ENCODE measurements at places on chromosomes 3 and 15.

GRCh38 chr3:86815880-86816279 is 175.1 kb downstream of the VGLL3 start:
- no peak for DNase-seq

DNA sequence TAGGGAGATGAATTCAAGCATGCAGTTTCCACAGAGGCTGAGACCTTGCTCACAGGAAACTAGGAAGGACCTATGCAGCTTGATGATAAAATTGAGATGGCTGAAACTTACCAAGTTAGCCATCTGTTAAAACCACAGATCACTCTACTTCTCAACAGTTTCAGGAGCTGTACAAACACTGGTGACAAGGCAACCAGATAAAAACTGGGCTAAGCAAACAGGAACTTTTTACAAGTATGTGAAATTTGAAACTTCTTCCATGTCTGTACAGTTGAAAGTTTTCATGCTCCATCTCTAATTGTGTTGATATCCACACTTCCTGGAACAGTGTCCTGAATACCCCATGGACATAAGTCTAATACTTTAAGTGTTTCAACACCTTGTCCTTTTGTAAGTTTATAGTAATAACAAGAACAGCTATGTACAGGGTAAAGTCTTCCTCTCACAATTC is 78.2 kb downstream of the FAIM start:
- DNase-seq: peak; percentile 88

DNA sequence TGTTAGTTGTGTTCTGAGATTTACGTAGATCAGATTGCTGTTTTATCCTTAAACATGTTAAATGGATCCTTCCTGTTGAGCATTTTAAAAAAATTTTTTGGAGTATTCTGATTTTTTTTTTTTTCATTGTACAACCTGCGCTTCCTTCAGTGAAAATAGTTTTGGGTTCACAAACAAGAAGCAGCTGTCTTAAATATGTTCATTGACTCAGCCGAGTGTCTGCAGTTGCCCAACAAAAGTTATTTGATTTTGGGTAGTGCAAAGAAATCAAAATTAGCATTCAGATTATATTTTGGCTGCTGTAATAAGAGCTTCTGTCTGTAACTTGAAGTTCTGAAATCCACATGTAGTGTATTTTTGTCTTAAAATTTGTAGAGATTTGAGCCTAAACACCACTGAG is 148.2 kb downstream of the BBX start:
- no peak for DNase-seq

DNA sequence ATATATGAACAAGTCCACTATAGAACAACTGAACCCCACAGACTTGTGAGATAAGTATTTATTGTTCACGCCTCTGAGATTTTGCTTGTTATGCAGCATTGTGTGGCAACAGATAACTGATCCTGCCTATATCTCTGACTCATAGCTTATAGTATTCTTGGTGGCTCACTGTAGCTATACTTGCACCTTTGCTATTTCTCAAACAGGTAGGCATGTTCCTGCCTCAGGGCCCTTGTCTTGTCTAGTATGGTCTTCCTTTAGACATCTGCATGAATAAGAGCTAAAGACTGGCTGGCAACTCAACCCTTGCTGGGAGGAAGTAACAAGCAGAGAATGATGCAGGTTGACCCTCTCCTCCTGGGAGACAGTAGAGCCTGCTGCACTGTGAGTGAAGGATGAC is 256.1 kb downstream of the CHST2 start:
- no peak for DNase-seq

GRCh38 chr15:58527573-58528187 is 95.9 kb downstream of the LIPC start:
- DNase-seq: no peak

GRCh38 chr3:198071602-198072287 is 111.7 kb downstream of the LMLN start:
- DNase-seq: peak; percentile 98

DNA sequence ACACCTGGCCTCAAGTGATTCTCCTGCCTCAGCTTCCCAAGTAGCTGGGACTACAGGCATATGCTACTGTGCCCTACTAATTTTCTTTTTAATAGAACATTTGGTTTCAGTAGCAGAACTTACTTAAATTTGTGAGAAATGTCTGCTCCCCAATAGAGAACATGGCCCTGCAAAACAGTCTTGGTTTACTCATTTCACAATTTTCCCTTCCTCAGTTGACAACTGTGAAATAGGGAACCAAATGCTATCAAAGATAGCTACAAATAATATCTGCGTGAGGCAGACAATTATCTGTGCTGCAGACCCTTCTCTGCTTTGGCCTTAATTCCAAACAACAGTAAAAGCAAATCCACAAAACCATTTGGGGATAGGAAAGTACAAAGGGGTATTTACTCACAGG is 22.6 kb downstream of the METTL6 start:
- no peak for DNase-seq

DNA sequence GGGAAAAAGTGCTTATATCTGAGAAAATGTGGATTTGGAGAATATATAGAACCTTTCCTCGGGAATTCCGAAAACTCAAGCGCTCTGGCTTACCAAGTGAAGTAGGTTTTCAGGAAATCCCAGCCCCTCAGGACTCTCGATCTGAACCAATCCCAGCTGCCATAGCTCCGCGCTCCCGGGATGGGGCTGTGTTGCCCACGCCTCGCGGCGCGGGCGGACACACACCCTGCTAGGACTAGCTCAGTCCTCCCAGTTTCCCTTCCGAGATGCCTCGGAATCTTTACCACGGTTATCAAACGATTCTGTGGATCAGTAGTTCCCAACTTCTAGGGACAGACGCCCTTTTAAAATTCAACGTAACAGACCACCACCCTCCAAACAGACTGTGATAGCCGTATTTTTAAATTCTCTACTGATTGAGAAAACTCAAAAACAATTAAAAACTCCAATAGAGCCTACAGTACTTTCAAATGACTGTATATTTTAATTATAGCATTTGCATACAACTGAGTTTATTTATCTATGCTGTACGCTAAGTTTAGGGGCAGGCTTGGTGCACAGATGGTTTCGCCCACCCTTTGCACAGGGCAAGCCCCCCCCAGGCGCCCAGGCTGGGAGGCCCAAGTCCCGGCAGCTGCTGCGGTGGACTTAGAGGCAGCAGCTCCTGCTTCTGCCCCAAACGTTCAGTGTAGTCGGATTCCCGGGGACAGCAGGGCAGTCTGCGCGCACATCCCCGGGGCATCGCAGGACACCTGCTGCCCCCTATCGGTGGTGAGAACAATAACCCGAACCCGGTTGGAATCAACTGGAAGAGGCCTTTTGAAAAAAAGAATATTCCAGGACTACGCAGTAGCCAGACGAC is 52.3 kb downstream of the CCDC54 start:
- peak; percentile 75 for DNase-seq

- DNase-seq: no peak
Observed at GRCh38 chr15:69665641-69666111, 213.1 kb downstream of the RPLP1 start.

DNA sequence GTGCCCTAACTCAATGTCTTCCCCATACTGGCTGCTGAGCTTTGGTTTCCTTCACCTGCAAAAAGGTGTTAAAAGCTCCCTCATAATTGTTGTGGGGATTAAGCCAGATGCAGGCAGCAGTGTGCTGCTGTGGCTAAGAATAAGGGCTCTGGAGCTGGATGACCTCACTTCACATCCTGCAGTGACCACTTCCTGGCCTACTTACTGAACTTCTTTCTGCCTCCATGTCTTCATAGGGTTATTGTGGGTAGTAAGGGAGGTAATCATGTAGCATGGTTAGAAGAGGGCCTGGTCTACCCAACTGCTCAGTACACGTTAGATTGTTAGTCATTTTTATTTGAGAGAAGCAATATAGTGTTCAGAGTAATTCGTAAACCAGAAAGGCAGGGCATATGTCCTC is 18.4 kb downstream of the GYG1 start:
- DNase-seq: no peak

DNA sequence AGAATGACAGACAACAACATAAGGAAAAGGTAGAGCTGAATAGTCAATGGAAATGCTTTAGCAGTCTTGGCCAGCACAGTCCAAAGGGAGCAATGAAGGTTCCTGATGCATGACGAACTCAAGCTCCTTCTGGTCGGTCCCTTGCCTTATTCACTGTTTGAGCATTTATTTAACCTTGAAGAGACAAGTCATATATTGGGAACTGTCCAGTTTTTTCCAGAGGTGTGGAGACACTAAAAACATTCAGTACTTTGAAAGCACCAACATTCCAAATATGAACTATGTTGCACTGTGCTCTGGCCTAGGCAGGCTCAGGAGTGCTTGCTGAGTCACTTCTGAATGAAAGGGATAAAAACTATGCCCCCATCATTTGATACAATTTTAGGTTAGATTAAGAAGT is 384.8 kb downstream of the MECOM start:
- no peak for DNase-seq
